Thyroid gland (tissue), 4 donors: ENCODE measurements at places on chromosomes 1 and 21. TPM values are rescaled to one million over a fixed set of nuclear protein-coding genes. Genes with fewer than 3 reads are reported as not detected.

Gene GBP1
- total RNA-seq, result 20.6 TPM

DNA sequence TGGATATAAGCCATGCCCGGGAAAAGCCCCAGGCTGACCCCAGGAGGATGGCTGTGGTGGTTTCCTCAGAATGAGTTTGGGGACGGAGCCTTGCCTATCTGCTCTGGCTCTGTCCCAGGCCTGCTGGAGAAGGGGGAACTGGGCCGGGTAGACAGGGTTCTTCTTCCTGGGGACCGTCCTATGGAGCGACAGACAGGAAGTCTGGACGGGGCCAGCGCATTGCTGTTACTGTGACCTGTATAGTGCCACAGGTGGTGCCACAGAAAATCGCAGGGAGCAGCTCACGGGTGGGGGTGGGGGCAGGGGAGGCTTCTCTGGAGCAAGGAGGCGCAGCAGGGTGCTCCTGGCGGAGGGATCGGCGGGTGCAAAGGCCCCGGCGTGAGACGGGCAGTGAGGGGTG is 36.4 kb downstream of the CFAP74 start:
- H3K36me3 ChIP-seq, result no peaks in the 10 kb centered on the region
- H3K4me3 ChIP-seq, result no peak overlapping the region
- H3K27me3 ChIP-seq, result no peaks in the 10 kb centered on the region
- H3K27ac ChIP-seq, result no peak overlapping the region
- no peak for DNase-seq

DNA sequence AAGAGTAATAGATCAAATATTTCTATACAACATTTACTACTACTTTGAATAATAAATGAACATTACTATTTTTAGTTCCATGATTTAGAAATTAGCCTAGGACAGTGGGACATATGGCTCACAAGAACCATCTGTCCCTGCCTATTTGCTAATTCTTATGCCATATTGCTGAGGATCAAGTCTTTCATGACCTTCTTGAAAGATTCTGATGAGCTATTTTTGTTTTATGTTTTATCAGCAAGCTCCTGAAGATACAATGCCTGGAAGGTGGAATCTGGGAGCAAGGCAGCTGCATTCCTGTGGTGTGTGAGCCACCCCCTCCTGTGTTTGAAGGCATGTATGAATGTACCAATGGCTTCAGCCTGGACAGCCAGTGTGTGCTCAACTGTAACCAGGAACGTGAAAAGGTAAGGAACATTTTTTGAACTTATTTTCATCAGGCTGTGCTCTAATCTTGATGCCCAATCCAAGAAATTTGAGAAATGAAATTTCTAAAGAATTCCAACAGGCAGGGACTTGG is 326.7 kb downstream of the PAPPA2 start:
- no peaks in the 10 kb centered on the region for H3K36me3 ChIP-seq
- no peaks in the 10 kb centered on the region for H3K27me3 ChIP-seq
- H3K27ac ChIP-seq, result no peak overlapping the region
- no peak overlapping the region for H3K4me3 ChIP-seq
- DNase-seq, result no peak

DNA sequence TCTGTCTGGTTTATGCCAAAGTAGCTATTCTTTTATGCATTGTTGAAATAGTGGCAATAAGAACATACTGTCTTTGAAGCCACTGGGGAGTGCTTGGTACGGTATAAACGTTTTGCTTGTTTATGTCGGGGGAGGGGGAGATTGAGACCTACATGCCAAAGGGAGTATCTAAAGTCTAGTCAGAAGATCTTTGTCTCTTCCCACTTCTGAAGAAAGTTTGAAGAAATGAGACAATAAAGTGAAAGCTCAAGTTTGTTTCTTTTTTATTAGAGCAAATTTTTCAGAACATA is 6.8 kb downstream of the AKIRIN1 start:
- no peak overlapping the region for H3K4me3 ChIP-seq
- no peak overlapping the region for H3K27ac ChIP-seq
- DNase-seq, result no peak
- peaks cover 19% of the 10 kb centered on the region for H3K36me3 ChIP-seq

DNA sequence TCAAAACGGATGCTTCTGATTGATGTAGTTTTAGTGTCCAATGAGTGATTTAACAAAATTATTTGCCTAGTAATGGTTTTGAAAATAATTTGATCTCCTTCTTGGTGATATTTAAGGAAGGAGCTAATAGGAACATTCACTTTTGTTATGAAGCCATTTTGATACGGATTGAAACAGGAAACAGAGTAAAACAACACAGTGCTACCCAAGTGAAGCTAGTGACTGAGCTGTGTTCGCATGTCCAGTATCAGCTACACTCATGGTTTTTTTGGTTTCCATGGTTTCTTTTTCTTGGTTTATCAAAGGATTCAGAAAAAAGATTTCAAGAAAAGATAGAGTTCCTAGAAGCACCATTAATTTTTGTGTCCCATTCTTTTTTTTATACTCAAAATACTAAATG is 40.1 kb upstream of the PLEKHO1 start:
- H3K27me3 ChIP-seq, result no peaks in the 10 kb centered on the region
- DNase-seq, result no peak
- no peak overlapping the region for H3K27ac ChIP-seq

DNA sequence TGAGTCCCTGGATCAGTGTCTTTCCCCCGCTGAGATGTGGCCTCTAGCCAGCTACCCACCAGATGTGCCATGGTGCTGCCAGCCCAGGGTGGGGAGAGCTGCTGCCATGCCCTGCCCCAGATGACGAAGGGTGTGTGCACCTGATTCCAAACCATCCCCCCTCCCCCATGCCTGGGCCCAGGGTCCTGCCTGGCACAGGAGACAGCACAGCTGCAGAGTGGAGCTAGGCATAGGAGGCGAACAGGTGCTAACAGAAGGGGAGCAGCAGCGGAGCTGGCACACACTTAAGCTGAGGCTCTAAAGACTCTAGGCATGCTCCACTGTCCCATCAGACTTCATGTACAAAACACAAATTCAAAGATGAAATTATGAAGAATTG is 9.0 kb upstream of the LDLRAP1 start:
- no peak overlapping the region for H3K27ac ChIP-seq
- no peaks in the 10 kb centered on the region for H3K36me3 ChIP-seq
- no peaks in the 10 kb centered on the region for H3K27me3 ChIP-seq
- H3K4me1 ChIP-seq, result peaks cover 15% of the 10 kb centered on the region

DNA sequence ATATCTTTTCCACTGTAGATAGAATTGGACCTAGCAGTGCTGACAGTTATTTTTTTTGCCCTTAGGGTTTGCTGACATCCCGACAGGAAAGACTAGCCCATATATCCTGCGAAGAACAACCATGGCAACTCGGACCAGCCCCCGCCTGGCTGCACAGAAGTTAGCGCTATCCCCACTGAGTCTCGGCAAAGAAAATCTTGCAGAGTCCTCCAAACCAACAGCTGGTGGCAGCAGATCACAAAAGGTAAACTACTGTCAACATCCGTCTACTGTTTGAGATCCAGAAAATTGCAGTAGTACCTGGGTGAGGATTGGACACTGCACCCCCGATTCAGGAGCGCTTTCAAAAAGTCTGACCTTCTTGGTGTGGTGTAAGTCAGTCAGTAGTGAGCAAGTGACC is 55.8 kb downstream of the CENPF start:
- DNase-seq, result peak; percentile 30
- no peaks in the 10 kb centered on the region for H3K36me3 ChIP-seq
- no peaks in the 10 kb centered on the region for H3K4me1 ChIP-seq
- H3K4me3 ChIP-seq, result no peak overlapping the region

GRCh38 chr1:109493805-109494539 is at the start of gene CYB561D1:
Gene CYB561D1, plus strand, starts transcription at chr1:109494094. Its CDS starts 46 bp downstream, at chr1:109494140.
- peak within 1 kb of the TSS; percentile 55 for H3K27ac ChIP-seq
- no peaks in the 10 kb centered on the region for H3K27me3 ChIP-seq
- peak within 1 kb of the TSS; percentile 43 for H3K4me3 ChIP-seq
- DNase-seq, result peak; percentile 86

DNA sequence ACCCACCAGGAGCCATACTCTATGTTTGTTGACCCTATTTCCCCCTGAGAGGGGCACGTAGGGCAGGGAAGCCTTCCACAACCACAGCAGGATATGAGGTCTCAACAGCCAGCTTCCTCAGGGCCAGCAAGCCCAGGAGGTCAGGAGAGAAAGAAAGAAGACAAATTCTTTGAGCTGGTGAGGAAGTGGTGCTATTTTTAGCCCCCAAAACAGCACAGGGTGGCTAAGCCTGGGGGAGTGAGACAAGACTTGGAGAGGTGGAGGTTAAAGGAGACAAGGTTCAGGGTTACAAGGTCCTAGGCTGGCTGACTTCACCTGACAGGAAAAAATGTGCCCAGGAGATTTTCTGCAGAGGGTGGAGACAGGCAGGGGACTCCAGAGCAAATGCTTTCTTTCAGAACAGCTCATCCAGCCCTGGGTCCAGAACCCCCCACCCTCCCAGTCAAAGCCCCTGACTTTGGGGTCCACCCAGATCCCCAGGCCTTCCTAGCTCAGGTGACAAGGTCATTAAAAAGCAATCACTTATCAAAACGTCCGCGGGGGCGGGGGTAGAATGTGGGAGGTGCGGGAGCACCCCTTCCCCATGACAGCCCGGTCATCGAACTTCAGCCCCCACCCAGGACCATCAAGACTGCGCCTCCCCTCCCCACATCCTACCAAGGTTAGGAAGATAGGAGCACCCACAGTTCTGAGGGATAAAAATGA is 1.3 kb downstream of the SV2A start:
- no peaks in the 10 kb centered on the region for H3K27me3 ChIP-seq
- H3K27ac ChIP-seq, result no peak overlapping the region
- H3K36me3 ChIP-seq, result no peaks in the 10 kb centered on the region
- no peak overlapping the region for H3K4me3 ChIP-seq
- H3K4me1 ChIP-seq, result no peaks in the 10 kb centered on the region

DNA sequence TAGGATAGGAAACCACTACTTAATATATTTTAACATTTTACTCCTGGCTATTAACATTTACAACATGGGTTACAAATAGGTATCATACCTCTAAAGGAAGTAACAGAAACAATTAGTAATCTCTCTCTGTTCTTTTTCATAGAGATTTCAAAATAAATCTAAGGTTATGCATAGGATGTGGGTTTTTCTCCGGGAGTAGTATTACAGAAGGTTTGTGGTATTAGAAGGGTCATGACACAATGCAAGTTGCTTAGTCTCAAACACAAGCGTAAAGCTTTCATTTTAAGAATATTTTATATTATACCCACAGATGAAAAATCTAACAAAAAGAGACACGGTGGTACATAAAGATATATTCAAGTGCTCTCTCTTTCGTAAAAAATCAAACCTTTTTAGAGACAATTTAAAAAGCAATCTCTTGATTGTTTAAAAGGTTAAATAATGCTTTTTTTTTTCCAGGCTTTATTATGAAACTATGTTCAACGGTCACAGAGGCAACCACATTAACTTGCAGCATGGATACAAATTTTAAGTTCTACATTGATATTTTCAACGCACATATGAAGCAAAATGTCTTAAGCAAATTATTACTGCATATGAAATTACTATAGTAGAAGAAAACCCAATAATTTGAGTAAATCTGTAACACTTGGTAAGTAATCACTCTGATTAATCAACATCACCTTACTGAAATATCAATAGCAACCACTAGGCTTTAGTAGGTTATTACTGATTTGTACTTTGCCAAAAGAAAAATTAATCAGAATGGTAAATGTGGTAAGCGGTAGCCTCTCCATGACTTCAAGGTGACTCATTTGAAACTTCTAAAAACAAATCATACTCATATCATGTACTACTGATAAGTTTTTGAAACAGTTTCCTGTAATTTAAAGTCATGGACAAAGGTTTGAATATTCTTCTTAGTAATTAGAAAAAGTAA is 97.4 kb upstream of the GFI1 start:
- no peaks in the 10 kb centered on the region for H3K36me3 ChIP-seq
- no peak overlapping the region for H3K4me3 ChIP-seq
- no peak overlapping the region for H3K27ac ChIP-seq
- no peaks in the 10 kb centered on the region for H3K4me1 ChIP-seq
- H3K27me3 ChIP-seq, result no peaks in the 10 kb centered on the region

Gene MYBPH
- not detected for total RNA-seq

Gene CTTNBP2NL
- 11.8 TPM for total RNA-seq

GRCh38 chr21:41217671-41218385 is 49.9 kb downstream of the BACE2 start:
- H3K27ac ChIP-seq, result no peak overlapping the region
- H3K4me3 ChIP-seq, result no peak overlapping the region
- H3K27me3 ChIP-seq, result no peaks in the 10 kb centered on the region
- H3K36me3 ChIP-seq, result no peaks in the 10 kb centered on the region
- H3K4me1 ChIP-seq, result peaks cover 3% of the 10 kb centered on the region
- no peak for DNase-seq

DNA sequence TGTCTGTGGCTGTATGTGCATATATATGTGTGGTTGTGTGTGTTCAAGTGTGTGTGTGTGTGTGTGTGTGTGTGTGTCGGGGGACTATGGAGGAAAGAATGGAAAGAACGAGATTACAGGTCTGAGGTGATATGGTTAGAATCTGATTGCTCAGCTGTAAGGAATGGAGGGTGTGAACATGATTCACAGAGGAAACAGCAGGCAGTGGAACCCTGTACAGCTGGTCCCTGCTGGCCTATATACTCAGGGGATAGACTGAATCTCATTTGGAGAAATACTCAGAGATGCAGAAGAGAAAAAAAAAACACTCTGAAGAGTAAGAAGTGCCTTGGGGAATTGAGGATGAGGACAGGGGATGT is 180.1 kb upstream of the ESRRG start:
- H3K36me3 ChIP-seq, result no peaks in the 10 kb centered on the region
- no peak overlapping the region for H3K27ac ChIP-seq
- no peaks in the 10 kb centered on the region for H3K27me3 ChIP-seq
- H3K4me1 ChIP-seq, result no peaks in the 10 kb centered on the region
- no peak overlapping the region for H3K4me3 ChIP-seq
- DNase-seq, result no peak

DNA sequence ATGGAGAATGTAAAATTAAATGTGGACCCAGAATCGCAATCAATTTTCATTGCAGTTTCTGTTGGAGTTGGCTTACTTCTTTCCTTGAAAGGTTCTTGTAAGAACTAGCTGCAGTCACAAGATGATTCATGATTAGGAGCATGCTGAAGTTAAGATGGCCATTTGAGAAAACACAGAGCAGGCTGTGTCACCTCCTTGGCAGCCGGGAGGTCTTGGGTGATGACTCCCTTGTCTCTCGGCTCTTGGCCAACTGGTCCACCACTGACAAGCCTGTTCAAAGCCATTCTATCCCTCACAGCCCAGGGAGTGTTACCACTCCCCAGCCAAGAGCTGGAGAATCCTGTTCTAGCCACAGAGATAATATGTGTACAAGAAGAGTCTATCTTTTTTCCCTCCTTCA is 40.6 kb downstream of the OPTC start:
- no peak overlapping the region for H3K4me3 ChIP-seq
- no peaks in the 10 kb centered on the region for H3K36me3 ChIP-seq
- no peak overlapping the region for H3K27ac ChIP-seq
- no peaks in the 10 kb centered on the region for H3K4me1 ChIP-seq

DNA sequence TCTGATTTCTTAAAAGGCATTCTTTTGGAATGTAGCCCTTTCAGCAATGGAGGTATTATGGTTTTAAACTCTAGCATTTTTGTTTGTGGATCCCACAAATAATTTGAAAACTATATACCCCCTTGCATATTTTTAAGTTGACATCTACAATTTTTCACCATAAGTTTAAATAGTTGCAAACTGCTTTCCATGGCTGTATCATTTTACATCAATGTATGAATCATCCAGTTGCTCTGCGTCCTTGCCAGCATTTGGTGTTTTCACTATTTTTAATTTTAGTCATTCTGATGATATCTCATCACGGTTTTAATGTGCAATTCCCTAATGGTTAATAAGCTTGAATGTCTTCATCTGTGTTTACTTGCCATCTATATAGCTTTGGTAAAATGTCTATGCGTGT is 20.7 kb downstream of the DIPK1A start:
- no peak for DNase-seq
- H3K4me3 ChIP-seq, result no peak overlapping the region
- peaks cover 20% of the 10 kb centered on the region for H3K4me1 ChIP-seq
- H3K27me3 ChIP-seq, result no peaks in the 10 kb centered on the region
